Erythroblast (primary cell): ENCODE measurements at places on chromosomes 11 and 22.

- no peak for DNase-seq
These were observed 13.2 kb downstream of the CRTAM start for GRCh38 chr11:122851366-122851966.

- no peak for DNase-seq
These were observed 58.9 kb downstream of the LARGE1 start for GRCh38 chr22:33861216-33861875.

- DNase-seq, result no peak
These were observed 11.4 kb upstream of the PITPNB start for GRCh38 chr22:27930331-27931060.

DNA sequence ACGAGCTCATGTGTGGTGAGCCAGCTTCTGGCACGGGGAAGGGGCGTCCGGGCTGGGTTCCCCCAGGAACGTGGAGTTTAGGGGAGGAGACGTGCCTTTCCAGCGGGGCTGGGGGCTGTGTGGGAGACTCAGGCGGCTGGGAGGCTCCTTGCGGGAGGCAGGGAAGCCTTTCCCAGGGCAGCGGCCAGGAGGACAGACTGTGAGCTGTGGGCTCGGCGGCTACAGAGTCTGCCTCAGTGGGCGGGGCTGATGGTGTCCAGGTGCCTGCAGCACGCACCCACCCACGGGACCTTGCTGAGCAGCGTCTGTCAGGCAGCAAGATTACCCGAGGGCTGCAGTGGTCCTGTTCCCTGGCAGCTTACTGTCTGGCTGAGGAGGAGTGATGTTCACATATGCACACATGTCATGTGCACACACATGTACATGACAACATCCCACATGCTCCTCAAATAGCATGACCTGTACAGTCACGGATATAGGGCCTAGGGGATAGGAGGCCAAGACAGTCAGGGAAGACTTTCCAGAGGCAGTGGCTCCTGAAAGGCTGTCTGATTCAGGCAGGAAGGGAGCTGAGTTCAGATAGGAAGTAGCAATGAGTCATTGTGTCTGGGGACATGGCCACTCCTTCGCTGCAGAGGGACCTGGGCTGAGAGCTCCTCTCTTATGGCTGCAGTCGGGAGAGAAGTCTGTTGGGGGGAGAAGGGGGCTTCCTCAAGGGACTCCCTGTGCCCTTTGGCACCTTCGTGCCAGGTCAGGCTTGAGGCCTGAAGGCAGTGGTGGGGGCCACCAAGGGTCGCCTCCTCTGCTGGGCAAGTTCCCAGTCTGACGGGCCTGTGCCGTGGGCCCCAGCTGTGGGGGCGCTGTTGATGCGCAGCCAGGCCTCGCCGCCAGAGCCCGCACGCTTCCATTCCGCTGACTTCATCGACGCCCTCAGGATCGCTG lies 23.3 kb upstream of the PPP6R3 start:
- no peak for DNase-seq

- no peak for DNase-seq
These were observed 12.7 kb upstream of the C11orf91 start for GRCh38 chr11:33713151-33713855.

DNA sequence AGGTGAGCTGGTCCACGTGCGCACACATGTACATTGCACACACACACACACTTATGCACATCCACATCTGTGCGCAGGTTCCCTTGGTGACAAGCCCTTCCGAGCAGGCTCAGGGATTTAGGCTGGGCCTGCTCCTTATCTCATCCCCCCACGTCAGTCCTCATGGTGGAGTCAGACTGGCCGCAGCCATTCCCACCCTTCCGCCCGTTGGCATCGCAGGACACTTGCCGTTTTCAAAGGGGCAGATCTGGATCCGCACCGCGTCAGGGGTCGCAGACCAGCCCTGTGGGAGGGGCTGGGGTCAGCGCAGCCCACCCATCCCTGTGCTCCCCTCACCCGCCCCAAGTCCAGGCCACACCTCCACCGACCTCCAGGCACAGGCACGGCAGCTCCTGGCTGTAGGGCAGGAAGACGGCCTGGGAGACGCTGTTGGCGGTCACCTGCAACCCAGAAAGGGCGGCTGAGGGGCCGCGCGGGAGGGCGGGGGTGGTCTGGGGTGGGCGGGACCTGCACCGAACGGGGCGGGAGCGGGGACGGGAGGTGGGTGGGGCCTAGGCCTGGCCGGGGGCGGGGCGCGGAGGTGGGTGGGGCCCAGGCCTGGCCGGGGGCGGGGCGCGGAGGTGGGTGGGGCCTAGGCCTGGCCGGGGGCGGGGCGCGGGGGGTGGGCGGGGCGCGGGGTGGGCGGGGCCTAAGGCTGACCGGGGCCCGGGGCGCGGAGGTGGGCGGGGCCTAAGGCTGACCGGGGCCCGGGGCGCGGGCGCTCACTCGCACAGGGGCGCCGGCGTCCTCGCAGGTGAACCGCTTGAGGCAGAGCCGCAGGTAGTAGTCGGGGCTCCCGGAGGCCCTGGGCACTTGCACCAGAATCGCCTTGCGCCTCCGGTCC lies 13.3 kb downstream of the IL17REL start:
- DNase-seq, result peak; percentile 69

DNA sequence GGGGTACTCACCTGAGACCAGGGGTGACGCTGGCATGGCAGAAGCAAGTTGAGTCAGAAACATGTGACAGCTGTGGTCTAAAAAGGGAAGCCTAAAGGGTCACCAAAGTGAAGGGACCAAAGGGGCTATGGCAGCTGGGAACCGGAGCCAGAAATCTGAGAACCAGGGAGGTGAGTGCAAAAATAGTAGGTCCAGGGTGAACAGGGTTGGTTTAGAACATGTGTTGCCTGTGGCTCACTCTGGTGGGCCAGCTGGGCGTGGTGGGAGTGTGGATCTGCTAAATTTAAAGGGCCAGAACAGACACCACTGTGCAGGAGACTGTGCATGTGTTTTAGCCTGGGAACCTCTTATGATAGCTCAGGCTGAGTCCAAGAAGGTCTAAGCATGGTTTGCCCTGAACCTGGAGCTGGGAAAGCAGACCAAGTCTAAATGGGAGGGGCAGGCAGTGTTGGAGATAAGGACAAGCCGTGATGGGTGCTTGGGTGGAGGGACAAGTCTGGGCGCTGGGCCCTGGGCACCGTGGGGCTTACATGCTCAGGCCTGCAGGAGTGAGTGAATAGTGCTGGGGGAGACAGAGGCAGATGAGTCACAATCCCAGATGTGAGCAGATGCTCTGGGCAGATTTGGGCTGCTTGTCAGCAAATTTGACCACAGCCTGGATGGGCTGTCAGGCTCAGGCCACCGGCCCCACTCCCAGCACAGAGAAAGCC lies 41.4 kb upstream of the ZBED5 start:
- peak; percentile 92 for DNase-seq

DNA sequence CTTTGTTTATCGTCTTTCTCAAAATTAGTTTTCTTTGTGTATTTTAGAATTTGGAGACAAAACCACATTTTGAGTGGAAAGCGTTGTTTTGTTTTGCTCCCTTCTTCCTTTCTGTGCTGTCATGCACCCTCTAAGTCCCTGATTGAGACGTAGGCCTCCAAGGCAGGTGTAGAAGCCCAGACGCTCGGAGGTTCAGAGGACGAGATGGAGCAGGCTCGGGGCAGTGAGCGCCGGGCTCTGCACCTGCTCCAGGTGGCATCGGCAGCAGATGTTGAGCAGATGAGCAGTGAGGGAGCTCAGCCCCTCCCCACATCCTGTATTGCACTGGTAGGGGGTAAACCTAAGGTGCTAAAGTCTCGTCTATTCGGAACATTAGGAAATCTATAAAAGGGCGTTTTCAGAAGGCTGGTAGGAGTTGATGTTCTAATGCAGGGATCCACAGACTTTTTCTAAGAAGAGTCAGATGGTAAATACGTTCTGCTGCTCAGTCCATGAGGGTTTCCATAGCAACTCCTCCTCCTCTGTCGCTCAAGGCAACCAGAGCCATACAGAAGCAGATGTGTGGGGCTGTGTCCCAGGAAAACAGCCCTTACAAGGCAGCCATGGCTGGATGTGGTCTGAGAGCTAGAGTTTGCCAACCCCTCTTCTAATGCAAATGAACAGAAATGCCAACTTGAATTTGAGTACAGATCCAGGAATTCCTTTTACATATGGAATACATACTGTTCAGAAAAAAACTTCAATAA lies 724.2 kb downstream of the BRD1 start:
- no peak for DNase-seq

DNA sequence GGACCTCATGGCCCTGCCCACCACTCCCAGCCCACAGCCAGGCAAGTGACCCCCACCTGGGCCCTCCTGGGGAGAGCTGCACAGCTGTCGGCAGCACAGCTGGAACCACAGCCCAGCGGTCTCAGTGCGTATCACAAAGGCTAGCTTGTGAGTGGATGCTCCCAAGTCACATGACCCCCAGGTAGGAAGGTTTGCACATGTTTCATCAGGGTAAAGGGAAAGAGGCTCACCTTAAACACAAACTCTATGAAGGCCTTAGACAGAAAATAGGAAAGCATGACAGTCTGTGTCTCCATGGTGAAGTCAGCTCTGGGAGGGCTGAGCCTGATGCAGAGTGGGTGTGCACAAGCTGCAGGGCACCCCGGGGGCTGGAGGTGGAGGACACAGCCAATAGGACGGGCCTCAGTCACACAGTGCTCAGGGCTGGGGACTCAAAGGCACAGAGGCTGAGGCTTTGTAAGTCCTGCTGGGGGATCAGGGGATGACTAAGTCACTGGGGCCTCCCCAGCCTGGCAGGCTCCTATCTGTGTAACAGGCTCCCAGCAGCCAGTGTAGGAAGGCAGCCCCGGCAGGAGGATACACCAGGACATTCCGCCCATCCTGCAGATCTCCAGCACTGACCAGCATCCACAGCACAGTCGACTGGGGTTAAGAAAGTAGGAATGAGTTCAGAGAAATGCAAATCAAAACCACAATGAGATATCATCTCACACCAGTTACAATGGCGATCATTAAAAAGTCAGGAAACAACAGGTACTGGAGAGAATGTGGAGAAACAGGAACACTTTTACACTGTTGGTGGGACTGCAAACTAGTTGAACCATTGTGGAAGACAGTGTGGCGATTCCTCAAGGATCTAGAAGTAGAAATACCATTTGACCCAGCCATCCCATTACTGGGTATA lies 22.0 kb downstream of the CELSR1 start:
- DNase-seq, result no peak

DNA sequence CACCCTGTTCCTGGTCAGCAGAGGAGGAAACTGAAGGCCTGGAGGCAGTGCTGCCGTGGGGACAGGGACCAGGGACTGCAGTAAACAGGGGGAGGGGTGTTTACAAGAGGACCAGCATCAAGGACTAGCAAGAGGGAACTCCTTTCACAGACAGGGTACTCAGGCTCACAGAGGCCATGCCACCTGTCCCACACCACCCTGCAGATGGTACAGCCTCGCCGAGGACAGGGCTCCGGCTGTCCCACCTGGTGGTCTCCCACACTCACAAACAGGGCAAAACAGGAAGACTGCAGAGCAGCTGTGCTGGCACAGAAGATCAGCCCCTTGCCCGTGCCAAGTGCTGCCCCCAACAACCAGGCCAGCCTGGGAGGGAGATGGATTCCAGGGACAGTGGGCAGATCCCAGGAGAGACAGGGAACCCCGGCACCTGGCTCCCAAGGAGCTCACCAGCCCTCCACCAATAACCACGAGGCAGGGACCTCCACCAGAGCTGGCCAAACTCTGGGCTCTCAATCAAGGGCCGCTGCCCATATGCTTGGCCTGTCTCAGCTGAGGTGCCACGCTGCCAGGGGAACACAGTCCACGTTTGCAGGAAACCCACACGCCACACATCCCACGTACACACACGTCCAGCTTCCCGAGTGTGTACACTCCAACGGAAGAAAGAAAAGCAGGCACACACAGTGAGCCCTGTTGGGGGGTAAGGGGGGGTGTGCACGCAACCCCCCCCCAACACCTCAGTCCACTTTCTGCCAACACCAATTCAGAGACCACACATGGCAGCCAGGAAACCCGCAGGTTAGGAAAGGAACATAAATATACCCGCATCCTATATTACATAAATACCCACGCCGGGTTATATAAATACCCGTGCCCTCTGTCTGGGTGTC lies 2.1 kb downstream of the CSNK1E start:
- DNase-seq, result no peak

GRCh38 chr11:100442017-100442416 lies 245.1 kb upstream of the ARHGAP42 start:
- no peak for DNase-seq

GRCh38 chr11:121717296-121717695 lies 264.5 kb upstream of the SORL1-AS1 start:
- DNase-seq, result no peak

- no peak for DNase-seq
These were observed 79.8 kb upstream of the GRK3 start for GRCh38 chr22:25484521-25485315.

DNA sequence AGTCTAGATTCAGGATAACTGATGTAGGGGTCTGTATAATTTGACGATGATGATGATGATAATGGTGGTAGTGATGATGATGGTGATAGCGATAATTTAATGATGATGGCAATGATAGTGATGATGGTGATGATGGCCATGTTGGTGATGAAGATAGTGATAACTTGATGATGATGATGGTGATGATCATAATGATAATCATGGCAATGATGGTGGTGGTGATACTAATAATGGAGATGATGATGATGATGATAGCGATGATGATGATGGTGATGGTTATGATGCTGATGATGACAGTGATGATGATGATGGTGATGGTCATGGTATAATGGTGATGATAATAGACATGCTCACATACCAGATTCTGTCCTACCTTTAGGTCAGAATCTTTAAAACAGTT lies 66.2 kb upstream of the SEZ6L start:
- DNase-seq, result no peak

DNA sequence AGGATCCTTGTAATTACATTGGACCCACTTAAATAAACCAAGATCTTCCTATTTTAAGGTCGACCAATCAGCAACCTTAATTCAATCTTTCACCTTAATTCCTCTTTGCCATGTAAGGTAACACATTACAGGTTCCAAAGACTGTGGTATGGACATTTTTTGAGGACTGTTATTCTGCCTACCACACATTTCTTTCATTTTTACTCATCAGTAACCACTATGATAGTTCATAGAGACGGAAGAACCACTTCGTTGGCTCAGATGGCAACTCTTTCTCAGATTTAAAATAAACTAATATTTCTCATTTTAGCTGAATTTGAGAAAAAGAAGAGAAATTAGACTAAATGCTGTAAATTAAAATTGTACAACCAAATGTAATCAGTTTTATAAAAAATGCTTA lies 96.3 kb downstream of the PAX6 start:
- DNase-seq, result no peak

DNA sequence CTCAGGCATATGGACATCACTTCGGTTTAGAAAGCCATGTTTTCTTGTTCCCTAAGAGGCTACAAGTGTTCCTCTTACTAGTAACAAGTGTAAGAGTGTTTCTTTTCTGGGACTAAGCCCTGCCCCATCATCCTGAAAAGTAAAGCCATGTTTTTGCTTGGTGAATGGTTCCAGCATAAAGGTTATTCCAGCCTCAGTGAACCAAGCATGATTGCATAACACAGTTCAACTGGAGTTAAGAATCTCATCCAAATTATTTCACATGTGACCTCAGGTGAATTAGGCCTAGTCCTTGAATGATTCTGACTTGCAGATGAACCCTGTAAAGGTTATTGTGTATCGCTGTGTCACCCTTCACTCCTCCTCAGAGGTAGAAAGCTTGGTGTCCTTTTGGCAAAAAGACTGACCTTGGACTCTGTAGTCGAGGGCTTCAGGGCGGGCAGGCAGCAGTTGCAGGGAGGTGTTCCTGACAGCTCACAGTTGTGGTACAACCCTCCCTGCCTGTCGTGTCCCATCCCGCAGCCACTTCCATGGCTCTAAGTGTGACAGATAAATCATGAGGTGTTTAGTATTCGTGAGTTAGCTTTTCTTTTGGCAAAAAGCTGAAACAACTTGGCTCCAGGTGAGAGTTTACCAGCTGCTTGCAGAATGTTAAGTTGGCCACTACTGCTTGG lies 321.8 kb downstream of the CADM1 start:
- DNase-seq, result no peak
